Stimulated activated CD4-positive, alpha-beta T cell treated with anti-CD3 and anti-CD28 coated beads, Interleukin-4, amount 100 ng/mL, for 4 hours (primary cell): ENCODE measurements at places on chromosomes 2 and 18.
A peak's percentile ranks its signal among the peaks of the same experiment; 100 is the strongest.

DNA sequence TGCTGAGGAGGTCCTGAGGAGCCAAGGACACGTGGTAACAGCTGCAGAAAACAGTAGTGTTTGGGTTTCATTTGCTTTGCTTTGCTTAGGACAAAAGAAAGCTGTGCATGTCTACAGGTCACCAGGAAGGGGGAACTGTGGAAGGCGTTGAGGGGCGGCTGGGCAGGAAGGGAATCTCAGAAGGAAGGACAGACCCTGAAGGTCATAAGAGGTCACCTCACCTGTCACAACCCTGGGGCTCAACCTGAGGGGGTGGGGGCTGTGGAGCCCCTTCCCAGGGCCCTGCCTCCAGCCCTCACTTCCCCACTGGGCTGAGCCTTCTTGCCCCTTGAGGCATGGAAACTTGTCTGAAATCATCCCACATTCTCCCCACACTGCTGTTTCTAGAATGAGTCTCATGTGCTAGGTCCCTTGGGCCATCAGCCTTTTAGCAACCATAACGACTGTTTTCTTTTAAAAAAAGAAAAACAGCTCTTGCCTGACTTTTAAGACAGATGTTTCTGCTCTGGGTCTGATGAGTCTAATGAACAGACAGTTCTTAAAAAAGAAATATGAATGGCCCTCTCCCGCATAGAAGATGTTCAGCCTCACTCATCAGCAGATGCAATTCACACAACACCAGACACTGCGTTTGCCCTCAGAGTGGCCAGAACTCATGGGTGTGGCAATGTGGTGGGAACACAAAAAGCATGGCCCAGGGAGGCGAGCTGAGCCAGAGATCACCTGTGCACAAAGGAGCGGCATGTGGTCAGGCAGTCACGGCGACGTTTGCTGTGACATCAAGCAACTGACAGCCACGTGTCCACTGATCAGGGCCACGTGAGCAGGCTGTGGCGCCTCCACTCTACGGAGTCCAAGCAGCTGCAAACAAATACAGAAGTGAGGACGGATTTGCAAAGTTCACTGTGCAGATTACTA lies 84.0 kb downstream of the SEPTIN10 start:
- no peak for DNase-seq

DNA sequence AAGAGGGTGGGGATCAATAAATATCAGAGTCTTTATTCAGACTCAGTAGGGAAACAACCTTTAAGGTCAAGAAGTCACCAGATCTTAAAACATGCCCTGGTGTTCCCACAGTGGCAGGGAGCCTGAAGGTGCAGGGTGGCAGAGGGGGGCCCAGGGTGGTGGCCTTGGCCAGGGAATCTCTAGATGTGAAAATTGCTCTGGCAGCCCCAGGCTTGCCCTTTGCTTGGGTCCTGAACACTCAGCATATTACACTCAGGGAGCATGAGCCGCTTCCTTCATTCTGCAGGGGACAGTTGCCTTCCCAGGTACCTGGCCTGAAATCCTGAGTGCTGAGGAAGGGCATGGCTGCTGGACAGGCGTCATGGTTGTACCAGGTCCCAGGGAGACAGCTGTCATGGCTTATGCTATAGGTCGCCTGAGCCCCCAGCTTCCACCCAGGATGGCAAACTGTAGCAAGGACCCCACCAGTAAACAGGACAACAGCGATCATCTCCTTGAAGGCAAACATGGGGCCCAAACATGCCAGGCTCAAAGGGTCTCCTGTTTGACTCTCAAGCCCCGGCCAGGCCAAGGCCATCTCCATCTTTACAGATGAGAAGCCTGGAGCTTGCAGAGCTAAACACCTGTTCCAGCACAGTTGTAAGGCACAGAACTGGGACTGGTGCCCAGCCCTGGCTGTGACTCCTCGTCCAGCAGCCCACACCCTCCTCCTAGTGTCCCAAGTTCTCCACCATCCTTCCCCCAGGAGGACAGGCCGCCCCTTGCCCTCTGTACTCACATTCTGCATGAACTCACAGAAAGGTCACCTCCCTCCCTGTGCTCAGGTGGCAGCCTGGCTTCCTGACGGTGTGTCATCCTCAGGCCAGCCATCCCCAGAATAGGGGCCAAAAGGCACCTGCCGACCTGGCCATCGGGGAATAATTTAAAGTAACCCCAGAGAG lies 14.6 kb downstream of the ABCG8 start:
- DNase-seq = no peak

DNA sequence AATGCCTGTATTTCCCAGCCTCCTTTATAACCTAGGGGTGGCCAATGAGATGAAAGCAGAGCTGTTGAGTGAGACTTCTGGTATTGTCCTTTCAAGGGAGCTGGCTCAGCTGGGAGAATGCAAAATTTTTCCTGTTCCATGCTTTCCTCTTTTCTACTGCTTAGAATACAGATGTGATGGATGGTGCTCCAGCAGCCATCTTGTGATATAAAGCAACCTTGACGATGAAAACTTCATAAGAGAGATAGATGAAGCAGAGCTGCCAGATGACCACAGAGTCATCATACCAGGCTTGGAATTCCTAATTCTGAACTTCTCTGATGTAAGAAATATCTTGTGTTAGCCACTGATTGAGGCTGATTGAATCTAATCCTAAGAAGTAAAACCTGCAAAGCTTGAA lies 11.9 kb upstream of the INHBB start:
- DNase-seq = no peak

- DNase-seq = no peak
Observed at GRCh38 chr2:84628486-84628885, 112.2 kb downstream of the DNAH6 start.

DNA sequence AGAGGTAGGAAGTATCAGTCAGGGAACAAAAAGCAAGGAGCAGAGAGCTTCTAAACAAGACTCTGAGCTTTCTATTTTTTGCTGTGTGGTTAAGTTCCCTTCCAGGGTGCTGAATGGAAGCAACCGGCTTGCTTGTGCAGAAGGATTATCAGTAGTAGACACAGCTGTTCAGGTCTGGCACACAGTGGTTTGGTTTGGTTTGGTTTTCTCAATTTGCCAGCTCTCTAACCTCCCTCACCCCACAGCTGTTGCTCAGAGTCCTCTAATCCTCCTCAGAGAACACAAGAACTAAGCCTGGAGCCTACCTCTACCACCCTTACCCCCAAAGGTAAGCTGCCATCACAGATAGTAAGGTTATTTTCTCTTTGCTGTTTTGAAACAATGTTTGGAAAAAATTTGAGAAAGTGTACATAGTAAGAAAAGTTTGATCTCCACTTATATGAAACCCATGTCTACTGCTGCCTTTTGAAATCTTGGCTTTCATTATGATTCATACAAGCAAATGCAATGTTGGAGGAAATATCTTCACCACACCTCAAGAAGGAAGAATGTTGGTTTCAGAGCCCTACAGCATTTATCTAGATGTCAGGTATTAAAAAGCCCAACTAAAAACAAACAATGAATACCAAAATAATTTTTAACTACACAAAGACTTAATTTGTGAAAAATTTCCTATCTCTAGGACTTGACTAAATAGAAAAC lies 255.3 kb downstream of the NR4A2 start:
- no peak for DNase-seq

DNA sequence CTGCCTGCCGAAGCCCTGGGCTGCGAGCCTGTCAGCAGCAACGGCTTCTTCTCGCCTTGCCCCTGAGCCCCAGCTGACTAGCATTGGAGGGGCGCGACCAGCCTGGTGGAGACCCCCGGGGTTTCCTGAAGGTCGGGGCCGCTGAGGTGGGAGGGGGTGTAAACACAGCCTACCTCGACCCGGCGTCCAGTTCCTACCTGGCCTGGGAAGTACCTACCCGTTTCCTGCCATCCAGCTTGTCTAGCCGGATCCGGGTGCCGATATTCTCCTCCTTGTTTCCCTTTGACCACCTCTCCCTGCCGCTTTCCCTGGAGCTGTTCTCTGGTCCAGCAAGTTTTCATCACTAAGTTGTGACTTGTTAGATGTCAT lies 511 bp downstream of the MOB4 start:
- peak; percentile 15 for DNase-seq

GRCh38 chr2:19458427-19459003 lies 100.1 kb upstream of the OSR1 start:
- DNase-seq = no peak

DNA sequence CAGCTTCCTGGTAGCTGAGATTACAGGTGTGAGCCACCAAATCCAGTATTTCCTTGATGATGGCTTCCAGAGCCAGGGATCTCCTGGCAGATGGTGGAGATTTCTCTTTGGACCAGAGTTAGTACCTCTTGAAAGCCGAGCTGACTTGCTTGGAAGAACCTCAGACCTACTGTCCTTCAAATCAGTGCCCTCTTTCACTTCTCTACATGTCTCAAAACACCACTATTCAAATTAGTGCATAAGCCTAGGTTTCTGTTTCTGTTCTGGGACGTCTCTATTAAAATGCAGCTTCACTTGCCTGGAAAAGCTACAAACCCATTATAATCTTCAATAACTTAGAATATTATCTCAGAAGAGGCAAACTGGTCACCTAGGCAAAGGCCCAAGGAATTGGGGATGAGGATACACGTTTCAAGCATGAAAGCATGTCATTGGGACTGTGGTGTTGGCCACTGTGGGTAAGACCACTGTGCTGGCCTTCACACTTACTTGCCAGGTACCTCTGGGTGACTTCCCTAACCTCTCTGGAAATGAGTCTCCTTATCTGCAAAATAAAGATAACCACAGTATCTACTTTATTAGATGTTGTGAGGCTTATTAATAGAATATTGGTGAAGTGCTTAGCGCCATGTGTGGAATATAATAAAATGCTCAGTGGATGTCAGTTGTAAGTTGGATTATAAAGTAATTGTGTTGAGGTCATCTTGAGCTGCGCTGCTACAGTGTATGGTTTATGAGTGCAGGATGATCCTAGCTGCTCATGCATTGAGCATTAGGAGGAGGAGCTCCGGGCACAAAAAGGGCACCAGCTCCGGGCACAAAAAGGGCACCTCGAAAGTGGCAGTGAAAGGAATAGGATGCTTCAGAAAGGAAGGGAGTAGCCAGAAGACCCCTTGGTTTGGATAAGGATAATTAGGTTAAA lies 84.5 kb downstream of the DOCK10 start:
- DNase-seq = no peak

DNA sequence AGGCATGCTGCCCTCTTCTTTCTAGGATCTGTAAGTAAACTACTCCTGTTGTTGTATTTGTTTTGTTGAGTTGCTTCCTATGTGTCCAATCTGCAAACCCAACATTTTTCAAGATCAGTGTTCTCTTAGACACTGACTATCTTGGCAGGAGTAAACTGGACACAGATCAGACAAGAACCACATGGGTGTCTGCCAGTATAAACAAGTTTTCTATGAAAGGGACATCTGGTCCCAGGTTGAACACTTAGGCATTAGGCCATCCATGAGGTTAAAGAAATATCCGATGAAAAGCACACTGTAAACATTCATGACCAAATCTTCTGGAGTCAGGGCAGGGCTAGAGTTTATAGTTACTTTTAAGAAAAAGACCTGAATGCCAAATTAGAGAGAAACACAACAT lies 441.8 kb downstream of the NYAP2 start:
- no peak for DNase-seq

DNA sequence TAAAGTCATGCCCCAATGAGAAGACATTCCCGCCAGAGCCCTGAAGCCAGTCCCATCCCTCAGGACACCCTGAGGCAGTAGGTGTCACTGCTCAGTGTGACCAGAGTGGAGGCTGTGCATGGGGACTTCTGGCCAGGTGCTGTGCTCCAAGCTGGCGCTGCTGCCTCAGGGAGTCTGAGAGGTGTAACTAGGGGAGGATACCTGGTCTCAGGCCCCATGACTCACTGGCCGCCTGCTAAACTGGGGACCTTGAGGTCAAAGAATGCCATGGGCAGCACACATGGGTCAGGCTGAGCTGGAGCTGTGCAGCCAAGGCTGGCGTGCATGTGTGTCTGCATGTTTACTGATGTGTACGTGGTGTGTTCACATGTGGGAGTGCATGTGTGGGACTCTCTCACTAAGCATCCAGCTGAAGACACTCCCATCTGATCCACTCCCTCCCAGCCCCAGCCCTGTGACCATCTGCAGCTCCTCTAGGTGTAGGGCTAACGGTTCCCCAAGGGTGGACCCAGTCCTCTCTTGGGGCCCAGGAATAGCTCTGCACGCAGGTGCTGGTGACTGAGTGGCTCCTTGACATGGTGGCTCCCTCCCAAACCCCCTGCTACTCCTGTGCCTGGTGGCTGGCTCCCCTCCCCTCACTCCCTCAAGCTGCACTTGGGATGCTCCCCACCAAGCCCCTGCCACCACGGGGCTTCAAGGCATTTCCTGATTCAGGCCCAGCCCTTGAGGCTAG lies 16.5 kb downstream of the HS6ST1 start:
- no peak for DNase-seq

DNA sequence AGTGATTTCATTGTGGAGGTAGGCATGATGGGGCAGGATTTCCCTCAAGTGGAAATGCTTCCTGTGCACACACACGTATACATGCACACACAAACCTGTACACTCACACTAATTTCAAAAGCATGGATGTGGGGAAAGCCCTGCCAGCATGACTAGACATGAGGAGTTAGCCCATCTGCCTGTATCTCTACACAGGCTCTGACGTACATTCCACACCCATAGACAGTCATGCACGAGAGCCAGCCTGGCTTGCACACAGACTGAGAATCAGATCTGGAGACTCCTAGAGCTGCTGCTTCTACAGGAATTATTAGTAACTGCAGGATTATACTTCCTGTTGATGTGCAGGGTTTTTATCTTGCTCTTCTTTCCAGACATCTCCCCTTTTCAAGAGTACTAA lies 27.3 kb upstream of the NFU1 start:
- DNase-seq = no peak
